Effector memory CD4-positive, alpha-beta T cell (primary cell): ENCODE measurements at places on chromosomes 11 and 22.

DNA sequence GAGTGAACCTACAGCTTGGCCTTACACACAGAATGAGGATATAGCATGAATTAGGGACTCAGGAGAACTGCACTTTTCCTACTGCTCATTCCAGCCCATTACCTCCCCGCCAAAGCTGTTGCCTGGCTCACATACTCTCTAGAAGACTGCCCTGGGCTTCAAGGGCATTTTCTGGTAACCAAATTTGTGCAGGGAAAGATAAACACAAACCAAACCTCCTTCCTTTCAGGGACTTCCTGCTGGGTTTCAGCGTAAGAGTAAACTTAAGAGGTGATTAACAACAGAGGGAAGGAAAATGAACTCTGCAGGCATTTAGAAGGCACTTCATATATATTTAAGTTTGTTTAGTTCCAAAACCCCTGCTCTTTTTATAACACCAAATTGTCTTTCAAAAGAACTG, 194.9 kb downstream of the SWAP70 start:
- DNase-seq: no peak

- DNase-seq: peak; percentile 6
Measured at GRCh38 chr11:9459667-9460321, 1.0 kb upstream of the ZNF143 start.

GRCh38 chr22:37018815-37019308, 385 bp downstream of the TST start:
- DNase-seq: no peak

DNA sequence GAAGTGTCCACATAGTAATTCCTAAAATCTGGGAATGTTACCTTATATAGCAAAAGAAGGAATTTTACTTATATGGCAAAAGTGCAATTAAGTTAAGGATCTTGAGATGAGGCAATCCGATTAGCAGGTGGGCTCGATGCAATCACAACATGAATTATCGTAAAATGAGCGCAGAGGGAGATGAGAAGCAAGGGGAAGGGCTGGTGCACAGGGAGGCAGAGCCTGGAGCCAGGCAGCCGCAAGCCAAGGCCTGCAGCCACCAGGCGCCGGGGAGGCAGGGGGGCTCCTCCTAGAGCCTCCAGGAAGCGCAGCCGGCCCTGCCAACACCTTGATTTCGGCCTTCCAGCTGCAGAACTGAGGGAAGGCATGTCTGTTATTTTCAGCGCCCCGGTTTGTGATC, 85.7 kb downstream of the CELSR1 start:
- DNase-seq: no peak

DNA sequence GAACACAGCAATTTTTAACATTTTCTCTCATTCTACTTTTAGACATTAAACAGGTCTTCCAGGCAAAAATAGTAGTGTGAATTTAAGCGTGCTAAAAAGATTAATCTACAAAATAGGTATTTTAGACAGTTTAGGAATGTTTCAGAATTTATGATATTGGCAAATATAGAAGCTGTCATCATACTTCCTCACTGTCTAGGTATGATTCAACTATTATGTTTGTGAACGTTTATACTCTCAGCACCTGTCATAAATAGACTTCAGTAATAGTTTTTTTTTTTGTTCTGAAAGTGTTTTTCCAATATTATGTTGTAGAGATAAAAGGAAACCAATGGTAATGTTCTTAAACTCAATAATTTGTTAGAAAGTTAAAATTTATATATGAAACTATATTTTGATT, 103.0 kb downstream of the ARHGAP42 start:
- DNase-seq: no peak

- no peak for DNase-seq
Measured at GRCh38 chr22:43218786-43219185, 31.9 kb upstream of the TTLL12 start.

GRCh38 chr11:17376493-17376892, 12.0 kb downstream of the KCNJ11 start:
- no peak for DNase-seq

- DNase-seq: no peak
Measured at GRCh38 chr11:119612814-119613213, 116.2 kb downstream of the NECTIN1 start.

DNA sequence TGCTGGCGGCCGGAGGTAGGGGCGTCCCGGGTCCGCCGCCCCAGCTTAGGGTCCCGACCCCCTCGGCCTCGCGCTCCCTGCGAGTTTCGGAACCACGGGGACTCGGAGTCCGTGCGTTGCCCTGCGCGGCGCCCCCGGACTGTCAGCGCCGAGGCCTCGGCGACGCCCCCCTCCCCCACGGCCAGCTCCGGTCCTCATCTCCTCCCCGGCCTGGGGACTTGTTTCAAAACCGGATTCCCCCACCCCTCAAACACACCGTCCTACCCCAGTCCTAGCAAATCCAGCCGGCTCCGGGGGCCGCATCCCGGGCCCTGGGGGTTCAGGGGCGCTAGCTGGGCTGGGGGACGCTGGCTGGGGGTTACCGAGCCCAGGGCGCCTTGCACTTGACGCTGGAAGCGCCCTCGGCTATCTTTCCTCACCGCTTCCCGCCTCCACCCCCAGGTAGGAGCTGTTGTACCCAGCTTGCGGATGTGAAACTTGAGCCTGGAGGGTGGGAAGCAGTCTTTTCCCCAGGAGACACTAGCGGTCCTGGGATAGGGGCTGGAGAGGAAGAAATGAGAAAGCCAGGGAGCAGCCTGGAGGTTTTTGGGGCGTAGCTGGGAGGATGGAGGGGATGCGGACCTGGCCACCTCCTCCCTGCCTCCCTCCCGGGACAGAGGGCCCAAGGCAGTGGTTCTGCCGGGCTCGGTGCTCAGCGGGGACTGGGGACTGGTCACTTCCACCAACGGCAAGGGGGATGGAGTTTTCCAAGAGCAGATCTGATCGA, 550 bp downstream of the FBLN1 start:
- DNase-seq: no peak

- no peak for DNase-seq
Measured at GRCh38 chr22:43157874-43158546, 6.7 kb downstream of the TSPO start.

DNA sequence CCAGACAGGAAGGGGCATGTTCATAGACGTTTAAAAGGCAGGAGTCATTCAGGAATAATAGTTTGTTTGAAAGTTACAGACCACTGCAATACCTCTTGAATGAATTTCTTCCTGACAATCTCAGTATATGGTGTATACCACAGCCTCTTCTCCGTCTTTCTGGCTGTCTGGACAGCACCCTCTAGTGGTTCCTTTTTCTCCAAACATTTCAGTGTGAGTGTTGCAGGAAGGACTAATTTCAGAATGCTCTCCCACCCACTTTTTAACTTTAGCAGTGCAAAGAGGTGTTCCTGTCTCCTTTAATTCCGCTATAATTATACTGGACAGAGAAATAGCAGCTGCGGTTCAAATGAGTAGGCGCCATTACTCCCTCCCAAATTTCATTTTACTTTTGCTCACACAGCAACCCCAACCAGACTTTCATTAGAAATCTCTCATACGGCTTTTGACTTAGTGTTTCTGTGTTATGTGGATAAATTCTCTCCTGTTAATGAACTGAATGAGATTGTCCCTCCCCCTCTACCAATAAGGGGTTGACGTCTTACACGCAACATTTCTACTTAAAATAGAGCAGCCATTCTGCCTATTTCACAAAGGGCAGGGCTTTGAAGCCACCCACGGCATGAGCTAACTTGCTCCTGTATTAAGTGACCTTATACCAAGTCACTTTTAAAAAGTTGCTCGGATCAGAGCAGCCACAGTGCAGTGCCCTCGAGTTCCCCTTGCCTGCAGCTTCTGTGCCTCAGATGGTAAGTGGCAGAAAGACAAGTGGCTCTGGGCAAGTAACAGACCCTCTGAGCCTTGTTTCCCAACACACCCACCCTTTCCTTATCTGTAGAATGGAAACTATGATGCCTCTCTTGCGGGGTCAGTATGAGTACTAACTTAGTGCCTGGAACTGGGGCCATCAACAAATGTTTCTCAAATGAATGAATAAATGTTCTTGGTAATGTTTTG, 368.6 kb downstream of the OPCML start:
- no peak for DNase-seq

DNA sequence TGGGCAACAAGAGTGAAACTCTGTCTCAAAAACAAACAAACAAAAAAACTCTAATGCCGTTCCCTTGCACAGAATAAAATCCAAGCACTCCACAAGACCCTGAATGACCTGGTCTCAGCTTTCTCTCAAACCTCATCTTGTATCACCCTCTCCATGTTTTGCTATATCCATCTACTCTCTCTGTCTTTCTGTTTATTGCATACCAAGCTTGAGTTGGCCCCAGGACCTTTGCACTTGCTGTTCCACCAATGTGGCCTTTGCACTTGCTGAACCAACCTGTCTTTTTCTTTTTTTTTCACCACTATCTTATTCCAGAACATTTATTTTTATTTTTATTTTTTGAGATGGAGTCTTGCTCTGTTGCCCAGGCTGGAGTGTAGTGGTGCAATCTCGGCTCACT, 2.0 kb upstream of the L3MBTL2 start:
- no peak for DNase-seq

- no peak for DNase-seq
Measured at GRCh38 chr11:64608636-64609035, 17.6 kb downstream of the SLC22A12 start.

- DNase-seq: peak; percentile 56
Measured at GRCh38 chr11:67268081-67268961, 2.0 kb downstream of the GRK2 start.

DNA sequence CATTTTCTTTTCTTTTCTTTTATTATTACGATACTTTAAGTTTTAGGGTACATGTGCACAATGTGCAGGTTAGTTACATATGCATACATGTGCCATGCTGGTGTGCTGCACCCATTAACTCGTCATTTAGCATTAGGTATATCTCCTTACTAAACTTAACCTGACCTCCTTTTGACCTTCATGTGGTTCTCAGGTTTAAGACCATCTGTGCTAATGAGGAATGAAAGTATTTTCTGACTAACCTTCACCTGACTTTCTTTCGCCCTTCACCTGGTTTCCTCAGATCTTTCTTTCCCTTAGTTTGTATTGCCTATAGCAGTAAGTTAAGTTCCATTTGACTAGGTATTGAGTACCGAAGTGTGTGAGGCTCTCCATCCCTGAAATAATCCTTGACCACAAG, 6.5 kb downstream of the EXPH5 start:
- DNase-seq: no peak

DNA sequence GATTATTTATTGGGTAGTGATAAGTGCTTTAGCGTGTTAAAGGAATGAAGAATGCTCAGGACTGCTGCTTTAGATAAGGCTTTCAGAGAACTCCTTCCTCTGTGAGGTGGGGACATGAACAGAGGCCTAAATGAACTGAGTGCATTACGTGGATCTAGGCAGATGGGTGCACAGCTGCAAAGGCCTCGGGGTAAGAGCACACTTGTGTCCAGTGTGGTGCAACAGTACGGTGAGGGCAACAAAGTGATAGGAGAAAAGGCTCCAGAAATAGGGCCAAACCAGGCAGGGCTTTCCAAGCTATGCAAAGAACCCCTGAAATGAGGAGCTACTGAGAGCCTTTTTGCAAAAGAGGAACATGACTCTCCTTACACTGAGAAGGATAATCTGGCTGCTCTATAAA, 45.3 kb upstream of the ARHGAP32 start:
- no peak for DNase-seq

DNA sequence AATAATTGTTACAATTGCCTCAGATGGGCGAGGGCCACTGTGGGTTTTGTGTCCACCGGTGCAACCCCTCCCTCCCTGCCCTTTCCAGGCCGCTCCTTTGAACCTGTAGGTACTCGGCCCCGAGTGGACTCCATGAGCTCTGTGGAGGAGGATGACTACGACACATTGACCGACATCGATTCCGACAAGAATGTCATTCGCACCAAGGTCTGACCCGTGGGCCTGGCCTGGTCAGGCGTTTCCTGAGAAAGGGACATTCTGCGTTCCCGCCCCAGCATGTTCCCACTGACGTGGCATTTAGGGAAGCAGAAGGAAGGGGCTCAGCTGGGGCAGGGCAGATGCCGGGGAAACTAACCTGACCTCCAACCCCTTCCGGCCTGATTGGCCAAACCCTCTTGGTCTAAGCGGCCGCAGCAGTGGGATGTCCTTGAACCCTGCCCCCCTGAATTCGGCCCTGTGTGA, 10.1 kb downstream of the SIDT2 start:
- DNase-seq: no peak

GRCh38 chr11:7484645-7485044, 661 bp upstream of the OLFML1 start:
- no peak for DNase-seq

DNA sequence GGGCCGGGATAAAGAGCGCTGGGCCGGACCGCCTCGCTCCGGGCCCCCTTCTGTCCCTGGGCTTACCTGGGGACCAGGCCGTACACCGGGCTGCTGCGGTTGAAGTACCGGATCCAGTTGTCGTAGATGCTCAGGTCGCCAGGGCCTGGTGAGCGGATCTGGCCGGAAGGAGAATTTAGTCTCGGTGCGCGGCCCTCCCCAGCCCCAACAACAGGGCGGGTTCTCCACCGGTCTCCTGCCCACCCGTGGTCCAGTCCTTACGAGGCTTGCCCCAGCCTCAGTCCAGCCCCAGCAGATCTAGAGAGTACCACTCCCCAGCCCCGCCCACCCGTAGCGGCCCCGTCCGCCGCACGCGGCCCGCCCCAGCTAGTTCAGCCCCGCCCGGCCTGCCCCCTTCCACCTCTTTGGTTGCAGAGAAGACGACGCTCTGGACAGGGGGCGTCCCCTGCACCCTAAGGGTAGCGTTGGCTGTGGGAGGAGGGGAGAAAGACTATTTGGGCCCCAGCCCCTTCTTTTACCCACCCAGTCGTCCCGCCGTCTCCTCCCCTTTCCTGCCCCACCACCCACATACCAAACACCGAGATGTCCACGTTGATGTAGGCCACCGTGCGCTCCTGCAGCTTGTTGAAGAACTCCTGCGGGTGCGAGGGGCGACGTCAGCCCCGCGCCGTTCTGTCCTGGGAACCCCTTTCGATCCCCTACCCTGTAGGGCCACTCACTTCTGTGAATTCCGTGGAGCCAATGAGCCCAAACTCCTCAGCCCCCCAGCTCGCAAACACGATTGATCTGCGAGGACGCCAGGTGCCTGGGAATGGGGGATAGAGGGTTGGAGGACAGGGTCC, 6.8 kb downstream of the SAC3D1 start:
- DNase-seq: peak; percentile 11

GRCh38 chr11:15969281-15969680, 387.1 kb downstream of the SOX6 start:
- DNase-seq: no peak

- no peak for DNase-seq
Measured at GRCh38 chr22:29037340-29037932, 24.2 kb downstream of the C22orf31 start.

GRCh38 chr11:2089536-2090165, 49.5 kb downstream of the IGF2 start:
- DNase-seq: no peak

- no peak for DNase-seq
Measured at GRCh38 chr11:58866788-58867187, 22.3 kb upstream of the GLYATL2 start.

GRCh38 chr11:22194907-22195306, 2.0 kb downstream of the ANO5 start:
- DNase-seq: no peak

DNA sequence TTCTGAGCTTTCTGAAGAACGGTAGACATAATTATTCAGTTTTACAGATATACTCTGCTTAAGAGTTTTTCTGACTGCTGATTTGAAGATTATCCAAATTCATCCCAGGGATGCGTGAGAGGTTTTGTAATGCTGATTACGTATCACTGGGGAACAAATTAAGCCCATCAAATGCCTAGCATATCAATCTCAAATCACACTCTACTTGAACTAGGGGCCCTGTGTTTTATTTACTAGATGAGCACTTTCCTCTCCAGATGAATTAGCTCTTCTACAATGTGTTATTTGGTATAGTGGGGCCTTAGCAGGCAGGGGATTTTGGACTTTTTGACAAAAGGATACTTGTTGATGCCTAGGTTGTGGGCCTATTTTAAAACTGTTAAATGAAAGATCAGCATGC, 177.9 kb downstream of the JRKL start:
- DNase-seq: no peak

GRCh38 chr22:46036558-46037408, 59.8 kb upstream of the WNT7B start:
- peak; percentile 44 for DNase-seq
